ENCODE measurements at places on chromosomes 16 and 17. TPM values are rescaled to one million over a fixed set of nuclear protein-coding genes. Genes with fewer than 3 reads are reported as not detected.

ADORA2B gene
- 15.3 TPM for total RNA-seq

TEKT5 gene
- not detected for total RNA-seq

TMEM98 gene
- total RNA-seq, result 50.3 TPM

GUCY2D gene
- total RNA-seq, result not detected

NDEL1 gene
- 59.2 TPM for total RNA-seq
